Cardiac muscle cell (in vitro differentiated cells and primary cell): ENCODE measurements at places on chromosomes 1 and 21.
A peak's percentile ranks its signal among the peaks of the same experiment; 100 is the strongest.

- H3K4me1 ChIP-seq = no peaks in the 10 kb centered on the region
- no peak overlapping the region for H3K4me3 ChIP-seq
- DNase-seq = no peak
- H3K36me3 ChIP-seq = no peaks in the 10 kb centered on the region
- H3K27ac ChIP-seq = no peak overlapping the region
These were observed 200.8 kb downstream of the RASAL2 start for GRCh38 chr1:178294654-178295053.

DNA sequence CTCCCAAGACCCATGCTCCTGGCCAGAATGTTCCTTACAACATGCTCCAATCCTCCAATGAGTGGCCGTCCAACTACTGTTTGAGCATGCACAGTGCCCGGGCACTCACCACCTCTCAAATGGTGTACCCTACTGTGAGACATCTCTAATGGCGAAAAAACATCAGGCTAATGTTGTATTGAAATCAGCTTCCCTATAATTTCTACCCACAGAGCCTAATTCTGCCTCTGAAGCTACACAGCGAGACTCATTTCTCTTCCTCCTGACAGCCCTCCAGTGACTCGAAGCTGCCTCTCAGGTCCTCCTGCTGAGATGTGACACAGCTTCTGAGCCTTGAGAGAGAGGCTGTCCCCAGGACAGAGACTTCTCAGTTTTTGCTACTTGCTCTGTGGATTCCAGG lies 130.7 kb downstream of the FAM78B start:
- H3K27ac ChIP-seq = no peak overlapping the region
- H3K4me1 ChIP-seq = no peaks in the 10 kb centered on the region
- no peak for DNase-seq

- H3K4me1 ChIP-seq = no peaks in the 10 kb centered on the region
- no peak overlapping the region for H3K4me3 ChIP-seq
- no peak overlapping the region for H3K27ac ChIP-seq
- H3K36me3 ChIP-seq = no peaks in the 10 kb centered on the region
- H3K27me3 ChIP-seq = no peaks in the 10 kb centered on the region
These were observed 44.5 kb upstream of the C1orf87 start for GRCh38 chr1:60118085-60118484.

DNA sequence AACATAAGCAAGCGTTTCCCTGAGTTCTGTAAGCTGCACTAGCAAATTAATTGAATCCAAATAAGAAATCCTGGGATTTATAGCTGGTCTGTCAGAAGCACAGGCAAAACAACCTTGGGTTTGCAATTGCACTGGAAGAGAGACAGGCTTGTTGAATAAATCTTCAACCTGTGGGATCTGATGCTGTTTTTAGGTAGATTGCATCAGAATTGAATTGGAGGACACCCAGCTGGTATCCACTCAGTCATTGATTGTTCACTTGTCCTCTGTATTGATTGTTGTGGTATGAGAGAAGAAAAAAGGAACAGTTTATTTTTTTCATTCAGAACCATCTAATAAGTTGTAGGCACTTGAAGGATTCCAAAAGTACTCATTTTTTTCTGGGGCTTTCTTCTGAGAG lies 497.4 kb downstream of the SIPA1L2 start:
- DNase-seq = no peak
- no peak overlapping the region for H3K4me3 ChIP-seq
- no peaks in the 10 kb centered on the region for H3K36me3 ChIP-seq
- no peaks in the 10 kb centered on the region for H3K4me1 ChIP-seq
- H3K27me3 ChIP-seq = no peaks in the 10 kb centered on the region

- H3K36me3 ChIP-seq = no peaks in the 10 kb centered on the region
- H3K4me3 ChIP-seq = peak overlapping the region; percentile 48
- no peaks in the 10 kb centered on the region for H3K4me1 ChIP-seq
- H3K27ac ChIP-seq = no peak overlapping the region
These were observed 651 bp downstream of the PDE4B start for GRCh38 chr1:65793359-65793732.

DNA sequence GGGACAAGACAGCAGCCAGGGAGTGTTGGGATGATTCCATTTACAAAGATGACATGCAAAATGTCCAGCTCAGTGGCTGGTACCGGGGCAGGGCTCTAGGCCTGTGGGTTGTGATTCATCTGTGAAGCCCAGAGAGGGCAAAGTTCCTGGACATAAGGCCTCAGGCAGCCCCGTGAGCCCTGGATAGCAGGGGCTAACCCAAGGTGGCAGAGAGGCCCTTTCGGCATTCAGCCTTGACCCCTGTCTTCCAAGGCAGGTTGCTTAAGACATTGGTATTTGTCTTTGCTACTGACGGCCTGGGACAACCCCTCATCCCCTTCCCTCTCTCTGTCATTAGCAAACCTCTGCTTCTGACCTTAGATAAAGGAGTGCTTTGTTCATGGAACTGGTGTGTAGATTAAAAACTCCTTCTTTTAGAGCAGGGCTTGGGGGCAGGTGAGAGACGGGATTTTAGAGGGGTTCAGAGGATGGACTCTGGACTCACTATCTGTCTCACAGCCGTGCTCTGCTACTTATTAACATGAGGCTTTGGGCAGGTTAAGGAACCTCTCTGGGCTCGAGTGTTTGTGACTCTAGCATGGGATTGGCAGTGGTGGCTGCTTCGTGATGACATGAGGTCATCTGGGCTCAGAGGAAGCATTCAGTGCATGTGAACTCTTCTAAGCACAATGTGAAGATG lies 36.3 kb downstream of the TMEM51 start:
- no peak for DNase-seq
- H3K36me3 ChIP-seq = no peaks in the 10 kb centered on the region
- H3K27ac ChIP-seq = peak overlapping the region; percentile 46
- no peaks in the 10 kb centered on the region for H3K27me3 ChIP-seq
- H3K4me1 ChIP-seq = peaks cover 33% of the 10 kb centered on the region

GRCh38 chr1:100583827-100584226 lies 45.9 kb downstream of the GPR88 start:
- H3K27me3 ChIP-seq = no peaks in the 10 kb centered on the region
- H3K36me3 ChIP-seq = no peaks in the 10 kb centered on the region
- peaks cover 12% of the 10 kb centered on the region for H3K4me1 ChIP-seq
- DNase-seq = peak; percentile 26

GRCh38 chr21:27614231-27614630 lies 647.3 kb upstream of the ADAMTS5 start:
- no peaks in the 10 kb centered on the region for H3K36me3 ChIP-seq
- no peak for DNase-seq
- no peak overlapping the region for H3K27ac ChIP-seq

DNA sequence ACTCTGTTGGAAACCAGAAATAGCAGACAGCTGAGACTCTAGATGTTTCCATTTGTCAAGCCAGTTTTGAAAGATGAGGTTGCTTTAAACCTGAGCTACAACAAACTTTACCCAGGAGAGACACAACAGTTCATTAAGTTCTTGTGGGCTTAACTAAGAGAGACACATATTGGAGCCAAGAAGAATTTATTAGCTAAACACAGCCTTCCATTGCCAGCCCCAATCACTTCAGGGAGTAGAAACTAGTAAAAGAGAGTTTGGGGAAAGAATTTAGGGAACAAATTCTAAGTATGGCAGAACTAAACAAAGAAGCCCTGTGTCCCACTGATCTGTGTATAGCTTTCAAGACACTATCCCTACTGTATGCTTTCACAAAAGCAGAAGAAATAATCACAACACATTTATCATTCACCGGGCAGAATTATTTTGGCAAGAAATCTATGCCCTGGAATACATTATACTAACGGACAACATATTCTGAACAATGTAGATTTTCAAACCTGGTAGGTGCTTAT lies 87.3 kb upstream of the KAZN start:
- H3K27me3 ChIP-seq = no peaks in the 10 kb centered on the region
- H3K36me3 ChIP-seq = no peaks in the 10 kb centered on the region
- DNase-seq = no peak
- H3K27ac ChIP-seq = no peak overlapping the region
- H3K4me3 ChIP-seq = no peak overlapping the region
- H3K4me1 ChIP-seq = no peaks in the 10 kb centered on the region

DNA sequence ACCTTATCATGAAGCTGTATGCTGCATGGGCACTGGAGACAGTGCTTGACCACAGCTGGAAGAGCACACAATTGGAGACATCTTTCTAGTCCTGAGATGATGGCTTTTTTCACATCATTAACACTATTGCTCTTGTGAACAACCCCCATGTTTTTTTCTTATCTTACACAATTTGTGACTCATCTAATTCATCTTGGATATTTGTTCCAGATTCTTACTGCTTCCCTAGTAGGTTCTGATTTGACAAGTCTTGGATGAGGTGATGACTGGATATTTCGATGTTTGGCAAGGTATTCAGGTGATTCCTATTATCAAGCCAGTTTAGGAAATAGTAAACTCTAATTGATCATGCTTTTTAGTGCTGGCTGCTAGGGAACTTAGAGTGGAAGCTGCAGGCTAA lies 23.7 kb downstream of the HLX start:
- no peak overlapping the region for H3K4me3 ChIP-seq
- no peaks in the 10 kb centered on the region for H3K36me3 ChIP-seq
- H3K27me3 ChIP-seq = peaks cover 61% of the 10 kb centered on the region
- H3K4me1 ChIP-seq = no peaks in the 10 kb centered on the region
- DNase-seq = no peak
- H3K27ac ChIP-seq = no peak overlapping the region

DNA sequence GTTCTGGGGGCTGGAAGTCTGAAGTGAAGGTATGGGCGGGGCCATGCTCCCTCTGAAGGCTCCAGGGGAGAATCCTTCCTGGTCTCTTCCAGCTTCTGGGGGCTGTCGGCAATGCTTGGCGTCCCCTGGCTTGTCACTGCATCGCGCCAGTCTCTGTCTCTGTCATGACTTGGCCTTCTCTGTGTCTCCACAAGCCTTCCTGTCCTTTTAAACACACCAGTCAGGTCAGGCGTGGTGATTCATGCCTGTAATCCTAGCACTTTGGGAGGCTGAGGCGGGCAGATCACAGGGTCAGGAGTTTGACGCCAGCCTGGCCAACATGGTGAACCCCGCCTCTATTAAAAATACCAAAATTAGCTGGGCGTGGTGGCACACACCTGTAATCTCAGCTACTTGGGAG lies 125.3 kb downstream of the ACTL8 start:
- no peaks in the 10 kb centered on the region for H3K36me3 ChIP-seq
- DNase-seq = no peak
- H3K27me3 ChIP-seq = no peaks in the 10 kb centered on the region

- H3K27me3 ChIP-seq = no peaks in the 10 kb centered on the region
- H3K4me3 ChIP-seq = no peak overlapping the region
- no peaks in the 10 kb centered on the region for H3K36me3 ChIP-seq
These were observed 44.0 kb downstream of the FAM163A start for GRCh38 chr1:179786815-179787685.

- H3K4me3 ChIP-seq = no peak overlapping the region
- H3K27ac ChIP-seq = no peak overlapping the region
- H3K4me1 ChIP-seq = no peaks in the 10 kb centered on the region
- DNase-seq = no peak
These were observed 72.0 kb upstream of the TARDBP start for GRCh38 chr1:10940451-10940804.

DNA sequence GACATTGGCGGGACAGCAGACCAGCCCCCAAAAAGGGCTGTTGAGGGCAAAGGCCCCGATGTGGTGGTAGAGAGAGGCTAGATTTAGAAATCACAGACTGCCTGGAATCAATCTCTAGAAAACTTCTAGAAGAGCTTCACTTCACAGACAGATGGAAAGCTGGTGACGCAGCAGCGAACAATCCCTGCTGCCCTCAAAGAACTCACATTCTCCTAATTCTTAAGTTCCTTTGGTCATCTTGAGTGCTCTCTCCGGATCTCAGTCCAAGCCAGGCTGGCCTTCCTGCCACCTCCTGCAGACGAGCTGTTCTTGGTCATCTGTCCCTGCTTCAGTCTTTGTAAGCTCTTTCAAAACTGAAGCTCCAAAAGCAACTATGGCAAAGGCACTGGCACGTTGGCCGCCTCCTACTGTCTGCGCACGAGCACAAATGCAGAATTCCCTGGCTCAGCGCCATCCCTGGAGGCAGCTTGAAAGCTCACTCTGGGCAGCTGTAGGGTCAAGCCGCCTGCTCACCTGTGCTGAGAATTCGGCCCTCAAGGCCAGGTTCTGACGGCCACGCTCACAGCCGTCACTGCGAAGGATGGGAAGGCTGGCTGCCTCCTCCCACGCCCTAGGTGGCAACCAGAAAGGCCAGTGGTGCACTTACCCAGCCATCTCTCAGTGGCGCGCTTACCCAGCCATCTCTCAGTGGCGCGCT lies 110.6 kb downstream of the NPHP4 start:
- DNase-seq = no peak
- no peaks in the 10 kb centered on the region for H3K27me3 ChIP-seq

GRCh38 chr1:26029864-26030481 lies 8.4 kb downstream of the EXTL1 start:
- peaks cover 5% of the 10 kb centered on the region for H3K4me1 ChIP-seq
- no peaks in the 10 kb centered on the region for H3K36me3 ChIP-seq
- no peak overlapping the region for H3K4me3 ChIP-seq
- H3K27ac ChIP-seq = no peak overlapping the region
- H3K27me3 ChIP-seq = no peaks in the 10 kb centered on the region
- no peak for DNase-seq

- no peak overlapping the region for H3K4me3 ChIP-seq
- no peak overlapping the region for H3K27ac ChIP-seq
- H3K4me1 ChIP-seq = no peaks in the 10 kb centered on the region
- H3K27me3 ChIP-seq = peaks cover 39% of the 10 kb centered on the region
- no peaks in the 10 kb centered on the region for H3K36me3 ChIP-seq
These were observed 21.4 kb downstream of the CLIC6 start for GRCh38 chr21:34690041-34690792.

DNA sequence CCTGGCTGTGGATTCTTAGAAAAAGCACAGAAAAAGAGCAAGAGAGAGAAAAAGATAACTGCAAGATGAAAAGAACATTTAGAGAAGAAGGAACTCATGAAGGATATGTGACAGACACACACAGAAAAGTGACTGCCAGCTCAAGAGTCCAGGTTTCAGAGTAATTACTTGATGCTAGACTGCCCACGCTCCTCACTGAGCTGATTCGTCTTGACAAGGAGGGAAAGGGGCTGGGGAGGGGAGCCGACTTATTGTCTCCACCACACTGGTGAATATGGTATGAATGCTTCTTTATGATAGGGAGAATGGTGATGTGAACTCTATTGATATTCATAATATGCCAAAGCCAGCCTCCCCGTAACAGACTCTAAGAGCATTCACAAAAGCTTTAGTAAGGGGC lies 140.4 kb downstream of the BRINP2 start:
- no peaks in the 10 kb centered on the region for H3K36me3 ChIP-seq
- H3K27ac ChIP-seq = no peak overlapping the region
- H3K4me3 ChIP-seq = no peak overlapping the region
- DNase-seq = no peak
- H3K4me1 ChIP-seq = no peaks in the 10 kb centered on the region
- H3K27me3 ChIP-seq = peaks cover 9% of the 10 kb centered on the region

DNA sequence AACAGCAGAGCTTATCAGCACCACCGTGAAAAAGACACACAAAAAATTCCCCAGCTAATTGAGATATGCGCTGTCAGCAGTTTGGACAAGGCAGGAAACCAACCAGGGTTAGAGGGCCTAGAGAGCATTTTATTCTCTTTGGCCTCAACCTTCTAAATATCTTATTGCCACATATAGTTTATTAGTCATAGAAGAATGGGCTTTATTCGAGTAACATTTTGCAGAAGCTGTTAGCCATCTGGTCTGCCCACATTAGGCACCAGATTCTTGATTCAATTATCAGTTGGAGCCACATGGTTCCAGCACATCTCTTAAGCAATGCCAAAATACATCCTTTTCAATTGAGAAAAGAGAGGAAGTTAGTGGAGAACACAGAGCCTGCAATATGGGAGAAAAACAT lies 109.9 kb upstream of the CXADR start:
- no peak overlapping the region for H3K27ac ChIP-seq
- no peaks in the 10 kb centered on the region for H3K36me3 ChIP-seq
- peak; percentile 87 for DNase-seq
- no peak overlapping the region for H3K4me3 ChIP-seq
- peaks cover 6% of the 10 kb centered on the region for H3K4me1 ChIP-seq
- no peaks in the 10 kb centered on the region for H3K27me3 ChIP-seq
